ENCODE measurements at places on chromosomes 3 and 15.

GRCh38 chr3:13002398-13003124 is 70.7 kb downstream of the IQSEC1 start:
- peak; percentile 99 for DNase-seq

DNA sequence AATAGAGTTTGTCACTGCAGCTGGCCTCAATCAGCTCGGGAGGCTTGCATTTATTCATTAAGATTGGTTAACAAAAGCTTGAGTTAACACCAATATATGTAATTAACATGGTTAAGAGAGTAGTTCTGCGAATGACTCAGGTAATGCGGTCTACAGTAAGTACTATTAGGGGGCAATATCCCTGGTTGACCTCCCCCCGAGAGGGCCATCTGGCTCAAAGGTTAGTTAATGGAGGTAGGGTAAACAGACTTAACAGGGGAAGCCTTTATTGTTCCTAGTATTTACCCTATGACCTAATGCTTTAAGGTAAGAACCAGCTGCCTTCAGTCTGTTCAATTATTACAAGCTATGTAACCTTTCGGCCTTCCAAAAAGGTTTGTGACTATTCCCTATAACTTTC is 403.3 kb upstream of the SGO1 start:
- DNase-seq = no peak

GRCh38 chr3:186097663-186098451 is 11.0 kb downstream of the ETV5 start:
- peak; percentile 95 for DNase-seq

- peak; percentile 31 for DNase-seq
Measured at GRCh38 chr3:42601896-42602581, 1.6 kb downstream of the NKTR start.
